ENCODE measurements at places on chromosomes 4 and X. TPM values are rescaled to one million over a fixed set of nuclear protein-coding genes. Genes with fewer than 3 reads are reported as not detected.

The HTR2C gene
- not detected for total RNA-seq

DNA sequence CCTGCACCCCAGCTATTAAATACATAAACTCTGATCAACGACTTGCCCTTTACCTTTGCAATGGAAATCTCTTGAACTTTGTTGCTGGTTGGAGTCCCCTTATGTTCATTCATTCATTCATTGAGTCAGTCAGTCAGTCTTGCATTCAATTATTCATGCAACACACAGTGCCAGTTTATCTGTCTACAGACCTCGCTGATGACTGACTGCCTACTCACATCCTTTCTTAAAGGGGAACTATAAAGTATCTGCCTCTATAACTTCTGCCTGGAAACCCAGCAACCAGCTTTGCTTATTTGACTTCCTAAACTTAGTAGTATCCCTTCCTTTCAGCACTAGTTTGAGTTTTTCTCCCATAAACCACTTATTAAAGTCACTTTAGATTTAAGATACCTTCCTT lies 620.8 kb upstream of the ADGRL3 start:
- DNase-seq: no peak

The COPS4 gene
- 68.7 TPM for total RNA-seq

DNA sequence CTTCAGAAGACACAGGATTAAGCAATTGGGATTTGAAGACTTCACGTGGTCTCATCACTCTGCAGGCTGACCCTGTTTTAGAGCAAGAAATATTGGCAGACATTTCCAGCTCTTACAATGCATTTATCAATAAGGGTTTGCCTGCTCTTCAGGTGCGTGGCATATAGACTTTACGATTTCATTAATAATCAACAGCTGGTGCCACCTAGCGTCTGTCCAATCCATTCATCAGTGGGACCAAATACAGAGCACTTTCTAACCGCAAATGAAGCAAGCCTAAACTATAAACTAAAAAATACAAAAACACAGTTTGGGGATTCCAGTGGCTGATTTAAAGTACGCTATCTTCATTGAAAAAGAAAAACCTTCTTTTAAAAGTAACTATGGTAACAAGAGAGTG lies 125.4 kb upstream of the DMD start:
- DNase-seq: no peak

- DNase-seq: no peak
Measured at GRCh38 chrX:63702556-63702955, 82.5 kb downstream of the ARHGEF9 start.

The ADH6 gene
- not detected for total RNA-seq
